WTC11 (cell line): ENCODE measurements at places on chromosomes 3 and 15. TPM values are rescaled to one million over a fixed set of nuclear protein-coding genes. Genes with fewer than 3 reads are reported as not detected.

GRCh38 chr3:160928183-160928726, 172.2 kb downstream of the PPM1L start:
- no peak for DNase-seq

TTC21A gene
- 3.8 to 4.6 TPM (median 4.4 TPM) in 3 replicates for total RNA-seq

GRCh38 chr3:142053835-142054234, 95.5 kb downstream of the TFDP2 start:
- DNase-seq = no peak

- DNase-seq = no peak
These were observed 1.4 kb downstream of the PLSCR1 start for GRCh38 chr3:146542978-146543377.

GRCh38 chr3:124627501-124627908, 102.7 kb upstream of the UMPS start:
- no peak for DNase-seq

DNA sequence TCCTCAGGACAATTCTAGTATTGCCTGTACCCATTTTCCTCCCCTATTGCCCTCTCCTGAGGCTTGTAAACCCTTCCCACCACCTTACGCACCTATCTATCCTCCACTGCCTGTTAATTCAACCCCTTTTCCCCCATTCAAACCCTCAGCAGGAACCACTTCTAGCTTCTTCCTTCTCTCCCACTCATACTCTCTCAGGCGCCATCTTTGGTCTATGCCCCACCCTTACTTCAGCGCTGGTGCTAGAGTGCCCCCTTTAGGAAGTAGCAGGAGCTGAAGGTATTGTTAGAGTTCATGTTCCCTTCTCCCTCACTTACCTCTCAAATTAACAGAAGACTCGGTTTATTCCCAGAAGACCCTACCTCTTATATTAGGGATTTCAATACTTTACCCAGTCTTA, 121.8 kb upstream of the NLGN1 start:
- peak; percentile 46 for DNase-seq

ZNF35 gene
- 11.1 to 17.2 TPM (median 13.9 TPM) in 3 replicates for total RNA-seq

- no peak for DNase-seq
These were observed 51.1 kb upstream of the MAP4 start for GRCh38 chr3:48067271-48067670.

DNA sequence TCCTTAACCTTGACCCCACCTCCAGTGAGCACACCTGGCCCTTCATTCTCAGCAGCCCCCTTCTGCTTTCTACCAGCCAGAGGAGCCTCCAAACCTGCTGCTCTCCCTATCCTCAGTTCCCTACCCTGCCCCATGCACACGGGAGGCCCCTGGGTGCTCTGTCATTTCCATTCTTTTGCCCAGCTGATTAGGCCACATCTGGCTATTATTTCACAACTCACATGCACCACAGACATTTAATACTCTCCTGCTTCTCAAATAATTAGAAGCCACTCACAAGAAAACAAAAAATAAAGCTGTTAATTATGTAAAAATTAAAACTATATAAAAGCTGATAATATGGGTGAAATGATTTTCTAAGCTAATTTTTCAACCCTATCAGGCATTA, 50.7 kb downstream of the MYLK start:
- no peak for DNase-seq

ARGFX gene
- not detected in 3 replicates for total RNA-seq
